ENCODE measurements at places on chromosomes 11 and 22.
A peak's percentile ranks its signal among the peaks of the same experiment; 100 is the strongest.

DNA sequence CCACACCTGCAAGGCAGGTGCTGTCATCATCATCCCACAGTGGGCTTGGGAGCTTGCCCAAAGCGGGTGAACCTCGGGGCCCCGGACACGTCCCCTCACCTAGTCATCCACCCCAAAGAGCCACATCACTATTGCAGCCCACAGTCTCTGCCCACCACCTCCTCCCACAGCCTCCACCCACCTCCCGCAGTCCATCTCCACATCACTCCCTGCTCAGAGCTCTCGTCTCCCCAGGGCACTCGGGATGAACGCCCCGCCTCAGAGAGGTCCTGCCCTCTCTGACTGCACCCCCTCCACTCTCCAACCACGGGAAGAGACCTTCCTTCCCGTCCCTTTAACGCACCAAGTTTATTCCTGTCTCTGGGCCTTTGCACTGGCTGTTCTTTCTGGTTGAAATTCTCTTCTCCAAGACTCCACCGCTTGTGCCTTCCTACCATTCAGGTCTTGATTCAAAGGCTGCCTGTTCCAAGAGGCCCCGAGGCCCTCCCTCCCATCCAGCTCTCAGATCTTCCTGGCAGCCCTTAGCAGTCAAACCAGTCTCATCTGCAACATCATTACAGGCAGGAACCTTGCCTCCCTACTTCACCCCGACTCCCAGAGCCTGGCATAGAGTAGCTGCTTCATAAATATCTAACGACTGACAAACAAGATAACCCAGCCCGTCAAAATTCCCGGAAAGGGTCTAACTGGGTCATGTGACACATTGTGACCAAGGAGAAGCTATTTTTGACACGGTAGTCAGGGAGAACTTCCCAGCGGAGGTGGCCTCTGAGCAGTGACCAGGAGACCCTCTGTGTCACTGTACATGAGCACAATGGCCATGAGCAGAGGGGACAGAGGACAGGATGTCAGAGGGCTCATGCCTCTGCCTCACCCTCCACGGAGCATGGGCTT lies 11.1 kb downstream of the KCNJ4 start:
- DNase-seq: no peak

GRCh38 chr11:110990311-110990710 lies 255.2 kb upstream of the POU2AF2 start:
- peak; percentile 43 for DNase-seq

DNA sequence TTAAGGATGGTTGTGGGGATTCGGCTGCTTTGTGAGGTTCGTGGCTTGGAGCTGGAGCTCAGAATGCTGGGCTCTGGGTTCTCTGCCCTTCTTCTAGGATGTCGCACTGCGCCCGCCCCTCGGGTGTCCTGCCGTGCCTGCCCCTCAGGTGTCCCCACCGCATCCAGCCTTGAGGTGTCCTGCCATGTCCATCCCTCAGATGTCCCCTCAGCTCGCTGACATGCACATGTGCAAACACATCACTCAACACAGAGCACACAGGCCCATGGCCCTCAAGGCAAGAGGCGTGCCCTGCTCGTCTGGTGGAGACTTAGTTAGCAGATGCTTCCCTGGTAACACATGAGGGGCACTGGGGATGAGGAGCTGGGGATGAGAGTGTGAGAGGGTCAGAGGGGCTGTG lies 359.3 kb downstream of the TBC1D22A start:
- DNase-seq: no peak

DNA sequence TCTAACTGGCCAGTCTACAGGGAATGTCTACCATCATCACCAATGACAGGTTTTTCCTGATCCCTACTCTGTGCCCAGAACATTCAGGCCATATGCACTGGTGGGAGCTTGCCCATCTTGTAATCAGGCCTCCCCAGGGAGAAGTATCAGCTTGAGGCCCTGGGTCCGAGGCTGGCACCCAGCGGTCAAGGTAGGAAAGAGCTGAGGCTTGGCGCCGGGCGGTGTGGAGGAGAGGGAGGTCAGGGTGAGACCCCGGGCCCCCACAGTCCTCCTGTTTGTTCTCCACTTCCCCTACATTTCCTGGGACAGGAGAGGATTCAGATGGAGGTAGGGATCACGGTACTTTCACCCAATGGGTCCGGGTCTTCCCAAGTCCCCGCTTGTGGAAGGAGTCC lies 15.5 kb downstream of the TSKU start:
- no peak for DNase-seq

- peak; percentile 1 for DNase-seq
Observed at GRCh38 chr22:22507743-22508273, 734 bp downstream of the ZNF280B start.

- DNase-seq: peak; percentile 24
Observed at GRCh38 chr11:86066657-86067008, 2.3 kb downstream of the PICALM start.

GRCh38 chr11:36215693-36216060 lies 73.5 kb downstream of the COMMD9 start:
- no peak for DNase-seq

GRCh38 chr22:26066534-26066933 lies 102.7 kb upstream of the SEZ6L start:
- DNase-seq: no peak

- no peak for DNase-seq
Observed at GRCh38 chr11:31824332-31824878, 13.3 kb upstream of the PAX6 start.

DNA sequence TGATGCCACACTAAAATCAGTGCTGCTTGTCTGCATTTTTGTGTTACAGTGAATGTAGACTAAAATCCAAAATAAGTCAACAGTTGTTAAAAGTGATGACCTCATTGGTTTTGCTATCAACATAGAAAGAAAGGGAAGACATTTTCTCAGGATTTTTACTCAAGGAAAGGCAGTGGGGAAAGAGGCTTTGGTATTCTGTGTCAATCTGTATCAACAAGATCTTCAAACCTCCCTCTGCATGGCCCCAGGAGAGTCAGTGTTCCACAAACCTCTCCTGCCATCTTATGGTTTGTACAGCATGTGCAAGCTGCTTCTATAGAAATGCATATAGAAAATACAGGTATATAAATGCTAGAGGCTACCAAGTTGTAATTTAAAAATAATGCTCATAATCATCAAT lies 13.8 kb upstream of the OR51M1 start:
- peak; percentile 87 for DNase-seq

DNA sequence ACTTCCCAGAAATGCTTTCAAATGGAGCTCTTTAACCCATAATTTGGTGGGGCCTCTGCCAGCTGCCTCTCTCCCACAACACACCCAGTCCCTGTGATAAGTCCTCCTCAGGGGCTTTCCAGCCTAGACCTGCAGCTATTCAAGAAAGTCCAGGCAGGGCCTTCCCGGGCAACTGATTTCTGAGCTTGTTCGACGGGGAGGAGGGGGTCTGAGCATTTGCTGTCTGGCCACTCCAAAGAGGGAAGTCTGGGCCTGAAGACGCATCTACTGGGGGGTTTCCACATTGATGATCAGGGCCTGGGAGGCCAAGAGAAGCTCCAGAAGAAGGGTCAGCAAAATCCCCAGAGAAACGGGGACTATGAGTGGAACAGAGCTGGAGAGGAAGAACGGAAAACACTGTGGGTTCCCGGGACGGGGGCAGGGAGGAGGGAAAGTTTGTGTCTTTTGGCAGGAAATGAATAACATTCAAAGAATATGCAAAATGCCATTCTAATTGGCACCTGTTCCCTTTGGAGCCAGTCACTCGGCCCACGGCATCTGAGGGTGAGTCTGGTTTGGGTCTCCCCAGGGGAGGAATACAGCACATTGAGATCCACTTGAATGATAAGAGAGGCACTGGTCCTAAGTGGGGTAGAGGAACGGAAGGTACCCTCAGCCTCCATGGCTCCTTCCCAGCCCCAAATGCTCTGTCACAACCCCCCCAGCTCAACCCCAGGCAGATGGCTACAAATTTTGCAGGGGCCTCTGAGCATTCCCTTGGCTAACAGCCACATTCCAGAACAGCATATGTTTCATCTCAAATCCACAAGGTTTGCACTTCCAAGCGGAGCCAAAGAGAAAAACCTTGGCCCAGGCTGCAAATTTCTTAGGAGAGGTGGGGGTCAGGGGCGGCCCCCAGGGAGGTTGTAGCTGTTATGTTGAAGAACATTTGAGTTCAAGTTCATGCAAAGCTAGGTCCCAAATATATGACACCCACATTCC lies 72.0 kb downstream of the RPUSD4 start:
- peak; percentile 89 for DNase-seq

DNA sequence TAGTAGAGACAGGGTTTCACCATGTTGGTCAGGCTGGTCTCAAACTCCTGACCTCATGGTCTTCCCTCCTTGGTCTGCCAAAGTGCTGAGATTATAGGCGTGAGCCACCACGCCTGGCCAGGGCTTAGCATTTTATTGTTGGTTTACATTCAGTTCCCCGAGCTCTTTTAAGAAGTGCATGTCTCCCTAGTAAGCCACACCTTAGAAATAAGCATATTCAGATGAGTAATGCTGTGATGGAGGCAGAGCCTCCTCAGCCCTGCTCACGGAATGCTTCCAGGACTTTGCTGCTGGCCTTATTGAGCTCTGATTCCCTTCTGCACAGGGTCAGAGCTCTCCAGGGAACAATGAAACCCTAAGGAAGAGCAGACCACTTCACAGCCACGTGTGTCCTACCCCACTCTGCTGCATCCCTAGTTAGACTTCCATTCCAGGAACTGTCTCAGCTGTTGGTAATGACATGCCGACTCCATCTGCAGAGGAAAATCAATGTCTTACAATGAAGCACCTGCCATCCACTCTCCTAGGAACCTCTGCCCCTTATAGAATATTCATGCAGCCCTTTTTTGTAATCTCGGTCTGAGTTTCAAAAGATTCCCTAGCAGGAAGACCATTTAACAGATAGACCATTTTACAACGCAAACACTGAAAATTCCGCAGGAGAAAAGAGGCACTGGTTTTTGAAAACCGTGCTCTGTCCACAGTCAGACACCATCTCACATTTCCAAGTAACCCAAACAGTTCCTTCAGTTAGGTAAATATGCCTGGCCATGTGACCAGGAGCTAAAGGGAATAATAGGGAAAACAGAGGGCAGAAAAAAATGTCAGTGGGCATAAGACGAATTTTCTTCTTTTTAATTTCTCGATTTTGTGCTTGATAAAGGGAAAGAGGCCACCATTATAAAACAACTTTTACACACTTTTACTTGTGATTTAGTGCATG lies 1.7 kb upstream of the JAM3 start:
- DNase-seq: no peak

- DNase-seq: no peak
Observed at GRCh38 chr11:11471201-11471600, 118.2 kb upstream of the CSNK2A3 start.

GRCh38 chr22:39244496-39245129 lies at the start of gene PDGFB:
PDGFB (minus strand) TSS chr22:39244982; CDS start chr22:39243963, 1,019 bp downstream.
- peak; percentile 39 for DNase-seq

DNA sequence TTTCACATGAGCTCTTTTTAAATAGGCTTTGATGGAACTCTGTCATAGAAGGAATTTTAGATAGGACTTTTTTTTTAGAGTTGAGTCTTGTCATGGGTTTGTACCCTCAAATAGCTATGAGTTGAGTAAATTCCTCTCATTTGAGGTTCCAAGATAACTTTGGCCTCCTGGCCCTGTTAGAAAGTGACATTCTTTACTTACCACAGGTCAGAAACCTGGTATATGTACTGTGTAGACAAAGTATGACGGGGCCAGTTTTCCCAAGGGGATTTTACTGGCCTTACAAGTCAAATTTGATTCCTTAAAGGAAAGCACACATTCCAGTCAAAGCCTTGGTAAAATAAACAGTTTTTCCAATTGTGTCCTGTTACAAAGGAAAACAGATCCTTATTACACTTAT lies 729.3 kb upstream of the LUZP2 start:
- peak; percentile 10 for DNase-seq

DNA sequence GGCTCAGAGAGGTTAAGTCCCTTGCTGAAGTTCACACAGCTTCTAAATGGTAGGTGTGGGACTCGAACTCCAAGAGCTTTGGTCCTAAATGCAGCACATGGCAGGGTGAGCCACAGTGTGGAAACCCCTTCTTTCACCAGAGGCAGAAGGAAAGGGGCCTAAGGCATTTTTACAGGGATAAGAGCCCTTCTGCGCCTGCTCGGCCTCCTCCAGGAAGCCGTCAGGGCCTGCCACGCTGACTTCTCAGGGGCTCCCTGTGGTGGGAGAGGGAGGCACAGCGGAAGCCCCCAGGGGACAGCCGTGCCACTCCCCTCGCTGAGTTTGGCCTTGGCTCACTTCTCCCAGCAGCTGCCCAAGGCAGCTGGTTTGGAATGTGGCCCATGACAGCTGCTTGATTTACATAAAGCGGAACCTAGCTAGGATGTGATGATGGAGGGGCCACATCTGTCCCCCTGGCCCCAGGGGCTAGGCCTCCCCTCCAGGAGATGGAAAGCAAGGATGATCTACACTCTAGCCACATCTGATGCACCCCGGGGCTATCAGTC lies 35.4 kb downstream of the CD82 start:
- DNase-seq: no peak

DNA sequence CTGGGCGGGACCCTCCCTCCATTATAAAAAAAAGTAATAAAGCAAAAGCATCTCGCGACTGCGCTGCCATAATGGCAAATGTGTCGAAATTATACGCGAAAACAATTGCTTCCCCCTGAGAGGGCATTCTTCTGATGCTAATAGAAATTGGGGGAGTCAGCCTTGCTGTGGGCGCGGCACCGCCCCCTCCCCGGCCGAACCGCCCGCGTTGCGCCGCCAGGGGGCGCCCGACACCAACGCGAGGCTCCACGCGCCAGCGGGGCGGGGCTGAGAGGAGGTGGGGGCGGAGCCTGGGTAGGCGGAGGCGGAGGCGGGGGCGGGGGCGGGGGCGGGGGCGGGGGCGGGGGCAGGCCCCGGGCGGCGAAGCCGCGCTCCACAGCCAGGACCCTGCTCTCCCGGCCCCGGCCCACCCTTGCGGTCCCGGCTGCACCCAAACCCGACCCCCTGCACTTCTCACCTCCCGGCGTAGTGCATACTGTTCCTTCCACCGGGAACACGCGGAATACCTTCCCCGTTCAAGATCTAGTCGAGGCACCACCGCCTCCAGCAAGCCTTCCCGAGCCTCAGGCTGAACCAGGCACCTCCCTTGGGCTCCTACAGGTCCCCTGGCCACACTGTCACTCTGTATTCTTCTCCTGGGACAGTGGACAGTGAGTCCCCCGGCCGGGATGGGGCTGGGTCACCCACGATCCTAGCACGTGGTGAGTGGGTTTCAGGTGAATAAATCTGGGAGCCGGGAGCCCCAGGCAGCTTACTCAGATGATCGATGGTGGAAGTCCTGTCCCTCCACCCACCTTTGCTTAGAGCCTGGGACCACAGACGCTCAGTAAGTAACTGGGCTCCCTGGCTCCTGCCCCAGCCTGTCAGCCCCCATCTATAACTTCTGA lies 15.5 kb upstream of the UPK3A start:
- DNase-seq: peak; percentile 93

GRCh38 chr22:48607901-48608662 lies 1219.6 kb downstream of the BRD1 start:
- DNase-seq: no peak

GRCh38 chr11:111910676-111911562 lies 651 bp downstream of the CRYAB start:
- DNase-seq: peak; percentile 44
